ENCODE measurements at places on chromosomes 12 and 14.

GRCh38 chr12:74896186-74896585 lies 313.5 kb downstream of the KCNC2 start:
- no peak for DNase-seq

- DNase-seq: no peak
Measured at GRCh38 chr14:28758253-28758884, 8.2 kb upstream of the FOXG1 start.

- no peak for DNase-seq
Measured at GRCh38 chr12:94621662-94622359, 28.5 kb downstream of the TMCC3 start.

DNA sequence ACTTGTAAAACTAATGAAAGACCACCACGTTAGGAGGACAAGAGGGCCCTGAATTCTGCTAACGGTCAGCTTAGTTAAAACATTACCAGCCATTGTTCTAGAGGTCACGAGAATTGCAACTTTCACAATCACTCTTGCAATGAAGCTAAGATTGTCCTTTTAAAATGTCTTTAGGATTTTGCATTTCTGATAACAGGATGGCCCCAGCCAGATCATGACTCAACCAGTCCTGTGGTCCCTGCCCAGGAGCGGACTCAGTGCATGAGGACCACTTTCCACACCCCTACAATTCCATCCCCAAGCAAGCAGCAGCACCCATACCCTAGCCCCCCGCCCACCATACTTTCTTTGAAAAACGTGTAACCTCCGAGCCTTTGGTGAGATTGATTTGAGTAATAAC lies 28.7 kb downstream of the HSP90AA1 start:
- DNase-seq: no peak

GRCh38 chr12:55982319-55982936 lies 8.6 kb downstream of the RAB5B start:
- no peak for DNase-seq

Data from NCI-H774 (cell line).